ENCODE measurements at places on chromosomes 3 and 15.
A peak's percentile ranks its signal among the peaks of the same experiment; 100 is the strongest.

DNA sequence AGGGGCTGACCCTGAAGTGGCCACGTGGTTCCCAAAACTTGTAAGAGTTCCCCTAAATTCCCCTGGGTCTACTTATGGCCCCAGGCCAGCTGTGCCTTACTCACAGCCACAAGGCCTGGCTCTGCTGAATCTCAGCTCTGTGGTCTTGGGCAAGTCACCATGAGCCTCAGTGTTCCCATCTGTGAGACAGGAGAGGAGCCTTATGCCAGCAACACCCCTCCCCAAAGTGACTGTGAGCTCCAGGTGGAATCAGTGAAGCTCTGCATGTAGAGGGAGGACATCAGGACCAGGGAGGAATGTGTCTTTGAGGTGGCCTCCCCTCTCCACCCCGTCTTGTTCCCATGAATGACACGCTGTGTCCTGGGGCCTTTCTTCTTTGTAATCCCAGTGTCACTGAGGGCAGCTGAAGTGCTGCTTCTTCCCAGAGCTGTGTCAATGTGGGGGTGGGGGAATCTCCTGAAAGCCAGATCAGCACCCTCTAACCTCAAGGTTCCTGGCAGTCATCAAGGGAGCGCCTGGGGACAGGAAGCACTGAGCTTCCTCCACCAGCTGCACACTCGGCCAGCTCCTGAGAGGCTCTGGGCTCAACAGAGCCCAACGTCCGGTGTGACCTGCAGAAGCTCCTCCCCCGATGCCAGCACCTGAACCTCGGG, 258.9 kb downstream of the UACA start:
- DNase-seq = peak; percentile 39
- H3K4me3 ChIP-seq = no peak overlapping the region
- peaks cover 30% of the 10 kb centered on the region for H3K4me1 ChIP-seq
- H3K27me3 ChIP-seq = no peaks in the 10 kb centered on the region

- DNase-seq = no peak
- H3K4me1 ChIP-seq = peaks cover 15% of the 10 kb centered on the region
- peaks cover 17% of the 10 kb centered on the region for H3K36me3 ChIP-seq
- no peak overlapping the region for H3K27ac ChIP-seq
- H3K4me3 ChIP-seq = no peak overlapping the region
Measured at GRCh38 chr3:50575372-50575771, 6.0 kb downstream of the HEMK1 start.

GRCh38 chr3:10775828-10776227, 40.2 kb upstream of the SLC6A11 start:
- no peak overlapping the region for H3K4me3 ChIP-seq
- H3K36me3 ChIP-seq = no peaks in the 10 kb centered on the region
- DNase-seq = no peak
- H3K27me3 ChIP-seq = no peaks in the 10 kb centered on the region
- no peak overlapping the region for H3K27ac ChIP-seq
- H3K4me1 ChIP-seq = no peaks in the 10 kb centered on the region

- H3K4me3 ChIP-seq = no peak overlapping the region
- no peak overlapping the region for H3K27ac ChIP-seq
- DNase-seq = no peak
Measured at GRCh38 chr3:176737480-176738110, 459.7 kb downstream of the TBL1XR1 start.
